ENCODE measurements at places on chromosomes 13 and 19.

DNA sequence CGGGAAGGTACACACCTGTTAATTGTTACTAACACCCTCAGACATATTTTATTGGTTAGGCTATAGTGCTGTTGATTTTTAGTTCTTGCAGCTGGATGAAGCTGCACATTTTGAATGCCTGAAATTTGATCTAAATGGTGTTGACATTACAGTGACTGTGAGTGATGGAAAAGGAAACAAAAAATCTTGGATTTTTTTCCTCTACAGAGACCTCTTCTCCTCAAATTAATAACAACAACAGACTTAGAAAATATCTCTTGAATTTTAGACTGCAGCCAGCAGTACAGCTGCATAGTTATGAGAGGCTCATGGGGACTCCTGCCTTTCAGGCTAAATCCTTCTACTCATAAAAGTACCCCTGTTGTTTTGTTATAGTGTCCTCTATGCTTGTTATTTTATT lies 500.5 kb upstream of the SPRY2 start:
- DNase-seq, result peak; percentile 24

DNA sequence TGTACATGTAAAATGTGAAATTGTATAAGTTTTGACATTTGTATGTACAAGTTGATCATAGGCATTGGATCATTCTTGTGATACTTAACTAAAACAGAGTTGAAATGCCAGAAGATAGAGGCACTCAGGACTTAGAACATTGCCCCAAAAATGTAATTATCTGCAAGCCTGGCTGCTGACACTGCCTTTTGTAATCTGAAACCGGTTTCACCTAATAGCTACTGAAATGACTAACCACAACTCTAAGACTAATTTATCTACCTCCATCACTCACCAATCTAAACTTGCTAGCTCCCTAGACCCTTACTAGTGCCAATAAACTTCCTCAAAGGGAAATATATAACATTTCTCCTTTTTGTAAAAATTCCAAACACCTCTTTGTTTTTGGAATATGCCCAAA lies 2596.2 kb downstream of the PCDH9 start:
- no peak for DNase-seq

- DNase-seq, result no peak
Observed at GRCh38 chr13:73338389-73338788, 279.6 kb downstream of the KLF5 start.

DNA sequence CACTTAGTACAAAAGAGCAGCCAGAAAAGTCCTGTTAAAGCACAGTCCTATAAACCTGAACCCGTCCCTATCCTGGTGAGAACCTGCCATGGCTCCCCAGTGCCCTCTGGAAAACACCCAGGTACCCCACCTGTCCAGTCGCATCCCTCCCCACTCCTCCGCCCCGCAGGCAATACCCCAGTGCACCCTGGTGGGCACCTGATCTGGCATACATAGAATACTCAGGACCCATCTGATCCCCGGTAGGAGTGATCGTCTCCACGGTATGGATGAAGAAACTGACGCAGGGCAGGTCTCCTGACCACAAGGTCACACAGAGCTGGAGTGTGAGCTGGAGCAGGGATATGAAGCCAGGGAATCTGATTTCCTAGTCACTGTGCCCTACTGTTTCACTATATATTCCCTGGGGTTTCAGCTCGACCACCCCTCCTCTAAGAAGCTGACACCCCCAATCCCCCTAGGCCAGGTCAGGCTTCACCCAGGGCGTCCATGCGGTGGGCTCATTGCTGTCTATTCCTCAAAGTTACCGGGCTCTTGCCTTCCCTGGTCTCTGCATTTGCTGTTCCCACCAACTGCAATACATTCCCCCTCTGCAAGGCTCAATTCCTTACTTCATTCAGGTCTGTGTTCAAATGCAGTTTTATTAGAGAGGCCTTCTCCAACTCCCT lies 12.6 kb downstream of the FBXO46 start:
- DNase-seq, result no peak

GRCh38 chr19:22622901-22623840 lies 11.0 kb upstream of the ZNF492 start:
- DNase-seq, result no peak

DNA sequence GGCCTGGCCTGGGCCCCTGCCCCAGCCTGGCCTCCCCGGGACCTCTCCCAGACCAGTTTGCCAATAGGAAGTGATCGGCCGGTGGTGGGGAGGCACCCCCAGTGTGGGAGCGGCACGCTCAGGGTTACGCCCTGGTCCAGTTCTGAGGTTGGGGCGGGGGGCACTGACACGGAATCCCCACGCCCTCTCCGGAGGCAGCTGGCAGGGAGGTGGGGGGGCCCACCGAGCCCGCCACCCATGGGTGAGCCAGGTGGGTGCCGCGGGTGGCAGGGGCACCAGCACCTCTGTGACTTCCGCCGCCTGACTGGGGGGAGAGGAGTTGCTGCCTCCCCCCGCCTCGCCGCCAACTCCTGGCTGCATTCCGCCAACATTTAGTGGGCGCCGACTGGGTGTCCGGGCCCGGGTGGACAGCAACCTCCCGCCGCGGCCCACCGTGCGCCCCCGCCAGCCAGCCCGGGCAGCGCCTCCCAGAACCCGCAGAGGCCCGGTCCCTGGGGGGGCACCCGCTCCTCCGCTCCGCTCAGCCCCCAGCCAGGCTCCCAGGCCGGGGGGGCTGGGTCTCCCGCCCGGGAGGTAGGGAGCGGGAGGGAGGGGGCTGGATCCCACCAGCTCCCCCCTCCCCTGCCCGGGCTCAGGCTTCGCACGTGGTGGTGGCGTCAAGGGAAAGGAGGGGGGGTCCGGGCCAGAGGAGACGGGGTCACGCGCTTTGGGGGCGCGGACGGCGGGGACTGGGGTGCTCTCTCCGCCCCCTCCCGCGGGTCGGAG lies 2.0 kb downstream of the ZBTB7A start:
- DNase-seq, result no peak

GRCh38 chr13:112995395-112996191 lies 26.6 kb downstream of the MCF2L start:
- peak; percentile 82 for DNase-seq

- DNase-seq, result no peak
Observed at GRCh38 chr19:16608290-16608739, 19.7 kb downstream of the MED26 start.

DNA sequence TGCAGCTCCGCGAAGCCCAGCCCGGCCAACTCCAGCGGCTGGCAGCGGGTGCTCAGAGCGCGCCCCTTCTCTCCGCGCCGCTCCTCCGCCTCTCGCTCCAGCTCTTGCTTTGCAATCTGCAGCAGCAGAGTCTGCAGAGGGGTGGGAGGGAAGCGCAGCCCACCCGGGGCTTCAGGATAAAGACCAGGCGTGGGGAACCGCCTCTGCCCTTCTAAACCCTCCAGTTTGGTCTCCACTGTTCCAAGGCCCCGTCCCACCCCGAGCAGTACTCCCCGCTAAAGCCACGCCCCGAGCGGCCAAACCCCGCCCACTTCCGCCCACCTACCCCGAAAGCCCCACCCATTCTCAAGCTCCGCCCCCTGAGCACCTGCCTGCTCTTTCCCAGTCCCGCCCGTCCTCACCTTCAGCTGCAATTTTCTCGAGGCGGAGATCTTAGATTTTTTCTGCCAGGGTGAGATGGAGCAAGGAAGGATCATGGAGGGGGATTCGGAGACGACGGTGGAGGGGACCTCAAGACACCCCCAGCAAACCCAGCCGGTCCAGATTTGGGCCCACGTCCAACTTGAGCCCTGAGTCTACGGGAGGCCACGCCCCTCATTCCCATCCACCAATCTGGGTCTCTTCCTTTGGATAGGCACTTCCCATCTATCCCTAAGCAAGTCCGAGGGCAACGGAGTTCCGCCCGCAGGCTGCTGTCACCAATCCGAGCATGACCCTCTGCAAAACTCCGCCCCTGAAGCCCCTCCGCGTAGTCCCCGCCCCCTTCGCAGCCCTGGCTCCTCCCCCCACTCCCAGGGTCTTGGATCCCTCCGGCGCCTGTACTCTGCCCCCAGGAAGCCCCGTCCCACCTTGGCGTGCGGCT lies 1.1 kb downstream of the TNNI3 start:
- DNase-seq, result peak; percentile 93

DNA sequence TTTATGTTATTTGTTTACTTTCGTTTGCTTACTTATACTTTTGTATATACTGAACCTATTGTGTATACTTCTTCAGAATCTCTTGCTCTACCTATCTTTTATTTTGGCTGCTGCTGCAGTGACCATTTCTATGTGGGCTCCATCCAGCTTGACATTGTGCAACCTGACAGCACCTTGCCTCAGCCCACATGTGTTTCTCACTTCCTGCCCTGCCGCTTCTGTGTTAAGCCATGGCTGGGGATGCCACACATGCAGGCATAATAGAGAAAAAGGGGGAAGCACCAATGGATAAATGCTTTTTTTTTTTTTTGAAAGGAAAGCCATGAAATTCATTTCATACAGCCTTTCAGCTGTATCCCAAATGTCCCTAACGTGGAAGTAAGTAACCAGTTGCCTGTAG lies 147.6 kb downstream of the RBM26 start:
- DNase-seq, result no peak

DNA sequence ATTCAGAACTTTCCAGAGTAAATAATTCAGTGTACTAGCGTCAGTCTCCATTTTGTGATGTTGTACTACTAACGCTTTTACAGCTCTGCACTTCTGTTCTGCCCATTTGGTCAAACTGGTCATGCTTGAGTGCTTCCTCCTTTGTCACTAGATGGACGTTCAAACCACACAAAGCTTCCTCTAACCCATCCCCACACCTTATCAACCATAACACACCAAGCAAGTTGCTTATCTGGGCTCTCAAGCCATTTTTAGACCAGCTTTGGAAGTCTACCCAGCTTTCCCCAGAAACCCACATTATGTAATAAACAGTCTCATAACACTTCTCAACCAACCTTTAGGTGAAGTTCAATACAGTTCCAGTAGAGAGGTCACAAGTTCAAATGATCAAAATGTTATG lies 2.3 kb upstream of the ZNF347 start:
- DNase-seq, result no peak

DNA sequence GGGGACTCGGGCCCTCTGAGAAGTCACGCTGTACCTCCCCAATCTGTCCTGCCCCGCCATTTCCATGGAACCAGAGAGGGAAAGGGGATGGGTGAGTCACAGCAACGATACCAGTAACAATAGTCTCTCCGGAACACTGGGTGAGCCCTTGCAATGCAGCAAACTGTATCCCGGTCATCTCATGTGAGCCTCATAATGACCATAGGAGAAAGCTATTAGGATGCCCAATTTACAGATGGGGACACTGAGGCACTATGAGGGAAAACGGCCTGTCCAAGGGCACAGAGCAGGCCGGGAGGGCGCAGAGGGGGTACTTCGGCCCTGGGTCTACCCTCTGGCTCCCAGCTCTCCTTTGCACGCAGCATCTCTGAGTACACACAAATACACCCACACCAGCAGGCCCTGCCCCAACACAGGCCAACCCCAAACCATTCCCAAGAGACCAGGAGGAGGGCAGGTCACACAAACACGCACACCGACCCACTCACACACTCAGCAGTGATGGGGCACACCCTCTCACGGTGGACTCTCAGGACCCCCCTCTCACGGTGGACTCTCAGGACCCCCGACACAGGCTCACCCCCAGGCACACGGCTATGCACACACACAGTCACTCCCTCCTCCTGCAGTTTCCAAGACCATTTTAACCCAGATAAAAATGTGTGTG lies 18.2 kb downstream of the LRRC4B start:
- no peak for DNase-seq

DNA sequence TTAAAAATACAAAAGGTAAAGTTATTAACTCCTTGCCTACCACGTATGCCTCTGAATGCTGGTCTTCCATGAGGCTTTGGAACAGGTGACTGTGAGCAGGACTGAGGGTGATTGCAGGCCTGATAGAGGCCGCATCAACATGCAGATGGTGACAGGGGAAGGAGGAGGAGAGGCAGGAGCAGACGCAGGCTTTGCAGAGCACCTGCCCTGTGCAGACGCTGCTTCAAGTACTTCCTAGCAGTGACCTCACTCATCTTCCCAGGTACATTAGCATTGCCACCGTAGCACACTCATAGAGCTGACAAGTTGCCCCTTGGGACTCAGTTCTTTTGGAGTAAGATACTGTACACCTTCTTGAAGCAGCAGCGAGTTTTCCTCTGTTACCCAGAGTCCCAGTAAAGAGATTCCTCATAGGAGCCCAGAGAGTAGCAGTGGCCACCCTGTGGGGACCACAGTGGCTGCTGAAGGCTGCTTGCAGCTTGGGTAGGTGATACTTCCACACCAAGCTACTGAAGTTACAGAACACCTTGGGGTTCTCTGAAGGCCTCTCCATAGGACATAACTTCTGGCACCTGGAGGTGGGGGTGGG lies 56.0 kb downstream of the ZNF536 start:
- DNase-seq, result no peak
